ENCODE measurements at places on chromosomes 3 and 15. TPM values are rescaled to one million over a fixed set of nuclear protein-coding genes. Genes with fewer than 3 reads are reported as not detected.

MCTP2 gene
- 1.1 TPM for total RNA-seq

DNA sequence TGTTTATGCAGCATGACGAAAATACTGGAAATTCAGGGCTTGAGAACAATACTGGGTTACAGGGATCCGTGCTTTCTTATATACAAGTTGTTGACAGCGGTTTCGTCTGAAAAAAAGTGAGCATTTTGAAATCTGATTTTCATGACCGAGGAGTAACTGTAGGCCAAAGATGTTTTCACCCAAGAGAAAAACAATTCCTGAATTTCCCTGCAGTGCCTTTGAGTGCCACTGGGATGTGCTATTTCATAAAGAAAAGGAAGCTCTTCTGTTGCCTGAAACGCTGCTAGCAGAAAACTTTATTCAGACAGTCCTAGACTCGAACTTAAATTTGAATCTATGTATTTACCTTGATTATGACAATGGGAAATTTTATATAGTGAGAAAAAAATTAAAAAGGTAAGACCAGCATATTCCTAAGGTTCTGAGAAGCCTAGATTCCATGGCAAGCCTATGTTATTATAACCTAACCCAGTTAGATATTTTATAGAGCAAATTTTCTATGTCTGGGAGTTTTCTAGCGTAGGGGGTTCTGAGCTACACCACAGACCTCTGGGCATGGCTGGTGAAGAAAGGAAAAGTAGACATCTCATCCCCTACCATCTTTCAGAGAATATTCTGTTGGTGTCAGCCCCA lies 30.2 kb downstream of the KCNAB1 start:
- DNase-seq = peak; percentile 69

GRCh38 chr3:36482256-36482655 lies 102.0 kb downstream of the STAC start:
- DNase-seq = no peak

- no peak for DNase-seq
Measured at GRCh38 chr3:46350262-46350565, 3.7 kb upstream of the CCR2 start.

PPARG gene
- 2.6 TPM for total RNA-seq

- peak; percentile 98 for DNase-seq
Measured at GRCh38 chr3:161890147-161890625, 393.6 kb downstream of the OTOL1 start.

SLC15A2 gene
- not detected for total RNA-seq

DNA sequence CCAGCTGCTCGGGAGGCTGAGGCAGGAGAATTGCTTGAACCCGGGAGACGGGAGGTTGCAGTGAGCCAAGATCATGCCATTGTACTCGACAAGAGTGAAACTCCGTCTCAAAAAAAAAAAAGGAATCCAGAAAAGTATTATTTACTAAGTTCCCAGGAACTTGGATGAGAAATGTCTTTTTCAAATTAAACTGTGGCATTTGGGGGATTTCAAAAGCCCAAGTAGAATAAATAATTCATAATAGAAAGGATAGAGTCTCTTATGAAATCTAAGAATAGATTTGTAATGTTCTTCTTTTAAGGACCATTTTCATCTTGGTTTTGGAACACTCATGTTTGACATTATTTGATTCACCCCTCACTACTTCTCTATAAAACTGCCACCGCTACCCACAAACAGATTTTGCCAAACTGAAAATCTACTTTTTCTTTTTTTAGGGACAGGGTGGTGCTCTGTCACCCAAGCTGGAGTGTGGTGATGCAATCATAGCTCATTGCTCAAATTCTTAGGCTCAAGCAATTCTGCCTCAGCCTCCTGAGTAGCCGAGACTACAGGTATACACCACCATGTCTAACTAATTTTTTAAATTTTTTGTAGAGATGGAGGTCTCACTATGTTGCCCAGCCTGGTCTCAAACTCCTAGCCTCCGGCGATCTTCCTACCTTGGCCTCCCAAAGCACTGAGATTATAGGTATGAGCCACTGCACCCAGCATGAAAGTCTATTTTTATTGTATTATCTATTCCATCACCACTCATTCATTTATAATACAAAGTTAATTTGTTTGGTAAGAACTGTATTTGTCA lies 99.3 kb downstream of the SENP2 start:
- DNase-seq = no peak

MOBP gene
- not detected for total RNA-seq

- no peak for DNase-seq
Measured at GRCh38 chr15:50127255-50127777, 8.3 kb upstream of the ATP8B4 start.

GRCh38 chr3:188901671-188902287 lies 270.0 kb upstream of the TPRG1 start:
- peak; percentile 66 for DNase-seq

- no peak for DNase-seq
Measured at GRCh38 chr3:11605398-11605797, 38.3 kb downstream of the VGLL4 start.

MYL3 gene
- not detected for total RNA-seq

GRCh38 chr3:186184021-186184420 lies 75.1 kb upstream of the ETV5 start:
- DNase-seq = no peak

TRPM1 gene
- 0.03 TPM for total RNA-seq

GRCh38 chr3:52086976-52087663 lies 30.7 kb upstream of the DUSP7 start:
- DNase-seq = peak; percentile 83

DNA sequence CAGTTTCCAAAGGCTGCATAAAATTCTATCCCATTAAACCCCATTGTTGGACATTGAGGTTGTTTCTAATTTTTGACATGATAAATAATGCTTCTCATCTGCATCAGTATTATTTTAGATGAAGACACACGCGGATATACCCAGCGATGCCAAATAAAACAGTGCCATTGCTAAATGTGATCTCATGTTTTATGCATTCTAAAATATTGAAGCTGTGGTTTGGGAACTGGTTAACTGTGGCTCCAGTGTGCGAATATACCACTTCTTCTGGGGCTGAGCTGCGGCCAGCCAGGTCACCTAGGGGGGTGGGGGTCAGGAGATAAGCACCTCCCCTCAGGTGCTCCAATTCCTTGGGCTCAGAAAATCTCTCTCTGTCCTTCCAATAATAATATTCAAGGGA lies 230.0 kb downstream of the ADAMTS9 start:
- DNase-seq = no peak

GRCh38 chr15:90862487-90862886 lies 5.9 kb upstream of the FURIN start:
- no peak for DNase-seq

- no peak for DNase-seq
Measured at GRCh38 chr3:63333815-63334214, 55.7 kb downstream of the SYNPR start.

DNA sequence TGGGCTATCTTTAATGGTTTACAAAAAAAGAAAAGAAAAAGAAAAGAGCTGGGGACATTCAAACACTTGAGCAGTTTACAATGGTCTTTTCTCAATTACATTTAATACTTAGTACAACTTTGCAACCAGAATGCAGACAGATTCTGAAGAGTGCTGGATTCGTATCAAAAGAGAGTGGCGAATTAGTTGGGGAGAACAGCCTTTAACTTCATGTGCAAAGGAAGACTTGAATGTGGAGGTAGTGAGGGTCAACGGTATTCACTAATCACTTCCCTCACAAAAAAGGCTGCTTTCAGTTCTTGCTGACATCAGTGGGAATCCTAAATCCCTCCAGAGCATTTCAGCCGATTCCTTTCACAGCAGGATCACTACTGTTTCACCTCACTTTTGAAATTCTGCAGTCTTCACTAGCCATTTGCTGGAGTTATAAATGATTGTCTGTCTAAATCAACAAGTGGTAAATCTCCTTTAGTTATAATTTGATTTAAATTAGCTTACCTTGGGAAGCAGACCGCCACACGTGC lies 323.0 kb upstream of the SEMA6D start:
- no peak for DNase-seq

- no peak for DNase-seq
Measured at GRCh38 chr3:194072097-194072428, 63.9 kb upstream of the HES1 start.

COLQ gene
- 0.27 TPM for total RNA-seq
